Renal pelvis (tissue), 12 donors: ENCODE measurements at places on chromosomes 7 and 10.

DNA sequence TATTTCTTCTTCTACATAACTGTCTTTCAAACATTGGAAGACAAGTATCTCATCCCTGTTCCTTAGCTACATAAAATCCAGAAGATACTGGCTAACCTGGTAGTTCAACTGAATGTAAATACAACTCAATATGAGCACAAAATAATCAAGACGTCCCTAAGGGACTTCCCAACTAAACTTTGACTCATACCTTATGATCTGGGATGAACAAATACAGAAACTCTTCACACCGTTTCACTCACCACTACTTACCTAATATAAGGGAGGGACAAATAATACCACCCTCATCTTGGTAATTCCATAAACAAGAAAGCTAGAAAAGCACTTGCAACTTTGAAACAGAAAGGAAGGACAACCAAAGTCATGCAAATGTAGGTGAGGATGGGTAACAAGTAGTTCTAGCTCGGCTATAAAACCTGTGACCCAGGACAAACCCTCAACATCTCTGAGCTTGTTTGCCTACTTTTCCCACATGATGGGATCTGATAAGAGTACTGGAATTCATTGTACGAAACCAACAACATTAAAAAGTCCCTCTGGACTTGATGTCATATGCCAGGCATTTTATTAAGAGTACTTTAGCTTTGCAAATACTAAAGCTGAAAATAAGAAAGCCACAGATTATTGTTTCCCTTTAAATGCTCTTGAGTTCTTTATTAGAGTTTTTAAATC lies 121.9 kb downstream of the STRA8 start:
- DNase-seq: no peak

DNA sequence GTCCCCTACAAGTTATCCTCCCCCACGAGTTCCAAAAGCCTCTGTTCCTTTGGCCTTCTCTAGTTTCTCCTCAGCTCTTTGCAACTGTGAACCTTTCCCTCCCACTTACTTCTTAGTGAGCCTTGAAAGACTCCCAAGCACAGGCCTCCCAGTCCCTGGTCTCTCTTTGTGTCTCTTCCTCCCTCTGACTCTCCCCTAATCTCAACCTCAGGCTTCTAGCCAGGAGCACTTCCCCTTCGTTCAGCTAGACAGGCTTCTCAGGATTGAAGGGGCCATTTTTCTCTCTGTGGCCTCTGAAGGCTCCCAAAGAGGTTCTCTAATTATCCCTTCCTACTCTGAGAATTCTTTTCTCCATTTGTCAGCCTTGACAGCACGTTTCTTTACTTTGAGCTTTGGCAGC lies 50.2 kb upstream of the PHYHIPL start:
- no peak for DNase-seq

DNA sequence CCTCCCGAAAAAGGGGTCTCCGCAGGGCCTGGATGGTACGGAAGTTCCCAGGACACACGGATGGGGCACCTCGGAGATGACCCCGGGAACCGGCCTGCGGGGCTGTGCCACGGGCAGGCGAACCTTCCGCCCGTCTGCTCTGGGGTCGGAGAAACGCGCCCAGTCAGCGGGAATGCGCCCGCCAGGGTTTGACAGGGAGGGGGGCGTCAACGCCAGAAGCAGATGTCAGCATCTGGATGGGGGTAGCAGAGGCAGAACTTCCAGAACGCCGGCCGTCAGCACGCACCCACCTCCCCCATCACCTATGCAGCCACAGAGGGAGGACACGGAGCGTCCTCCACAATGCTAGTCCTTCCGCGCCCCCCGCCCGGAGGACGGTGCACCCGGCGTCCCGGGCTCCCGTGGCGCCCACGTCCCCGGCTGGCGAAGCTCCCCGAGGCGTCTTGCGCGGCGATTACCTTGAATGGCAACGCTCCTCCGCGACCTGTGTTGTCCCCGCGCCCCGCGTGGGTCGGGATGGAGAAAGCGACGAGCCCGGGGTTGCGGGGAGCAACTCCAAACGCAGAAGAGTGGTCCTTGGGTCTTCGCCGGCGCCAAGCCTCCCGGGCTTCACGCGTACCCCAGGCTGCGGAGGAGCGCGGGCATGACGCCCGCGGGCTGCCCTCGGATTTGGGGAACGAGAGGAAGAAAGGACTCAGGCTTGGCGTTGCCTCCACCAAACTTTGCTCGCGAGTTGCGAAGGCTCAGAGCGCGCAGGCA lies 561 bp downstream of the FGFR2 start:
- no peak for DNase-seq

DNA sequence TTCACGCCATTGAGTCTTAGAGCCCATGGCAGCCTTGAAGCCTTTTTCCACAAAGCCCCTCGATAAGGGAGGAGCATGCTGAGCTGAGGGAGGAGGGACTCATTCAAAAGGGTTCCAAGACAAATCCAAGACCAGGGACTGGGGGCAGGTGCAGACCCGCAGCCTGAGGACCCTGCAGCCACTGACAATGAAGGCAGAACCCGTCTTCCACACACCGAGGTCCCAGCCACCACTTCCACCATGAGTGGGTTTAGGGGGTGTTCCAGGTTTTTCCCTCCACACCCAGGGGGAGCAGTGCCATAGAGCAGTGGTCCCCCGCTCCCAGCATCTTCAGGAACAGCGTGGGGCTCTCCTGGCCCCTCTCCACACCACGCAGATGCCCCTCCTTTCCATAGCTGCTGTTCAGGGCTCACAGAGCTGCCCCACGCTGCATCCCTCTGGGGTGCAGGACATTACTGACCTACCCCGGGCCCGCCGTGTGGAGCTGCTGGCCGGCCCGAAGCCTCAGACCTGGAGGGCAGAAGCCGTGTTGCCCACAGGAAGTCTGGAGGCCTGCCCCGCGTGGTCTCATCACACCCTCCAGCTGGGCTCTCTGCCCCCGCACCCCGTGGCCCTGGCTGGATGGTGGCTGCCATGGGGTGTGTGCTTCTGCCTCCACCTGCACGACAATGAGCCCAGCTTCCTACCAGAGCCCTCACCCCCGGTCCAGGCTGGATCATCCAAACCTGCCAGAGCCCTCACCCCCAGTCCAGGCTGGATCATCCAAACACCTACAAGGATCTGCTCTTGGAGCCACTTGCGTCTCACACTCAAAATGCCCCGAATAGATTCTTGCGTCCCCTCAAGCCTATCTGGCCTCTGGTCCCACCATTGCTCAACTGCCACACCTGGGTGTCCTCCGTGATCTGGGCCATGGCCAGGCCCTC lies 220.0 kb upstream of the TCERG1L start:
- no peak for DNase-seq

- no peak for DNase-seq
These were observed 2.6 kb downstream of the ZC3HAV1 start for GRCh38 chr7:139106959-139107358.

DNA sequence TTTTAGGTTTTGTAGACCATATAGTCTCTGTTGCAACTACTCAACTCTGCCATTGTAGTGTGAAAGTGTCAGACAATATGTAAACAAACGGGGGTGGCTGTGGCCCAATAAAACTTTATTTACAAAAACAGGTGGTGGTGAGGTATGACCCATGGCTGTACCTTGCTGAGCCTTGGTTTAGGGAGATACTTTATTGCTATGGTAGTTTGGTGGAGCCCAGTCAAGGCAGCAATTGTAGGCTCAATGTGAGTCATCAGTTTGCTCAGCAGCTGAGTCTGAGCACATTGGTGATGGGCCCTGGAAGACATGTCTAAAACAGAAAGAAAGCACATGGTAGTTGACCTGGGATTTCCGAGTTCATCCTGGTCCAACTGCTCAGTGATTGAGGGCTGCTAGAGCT lies 242.5 kb downstream of the REEP3 start:
- DNase-seq: no peak

DNA sequence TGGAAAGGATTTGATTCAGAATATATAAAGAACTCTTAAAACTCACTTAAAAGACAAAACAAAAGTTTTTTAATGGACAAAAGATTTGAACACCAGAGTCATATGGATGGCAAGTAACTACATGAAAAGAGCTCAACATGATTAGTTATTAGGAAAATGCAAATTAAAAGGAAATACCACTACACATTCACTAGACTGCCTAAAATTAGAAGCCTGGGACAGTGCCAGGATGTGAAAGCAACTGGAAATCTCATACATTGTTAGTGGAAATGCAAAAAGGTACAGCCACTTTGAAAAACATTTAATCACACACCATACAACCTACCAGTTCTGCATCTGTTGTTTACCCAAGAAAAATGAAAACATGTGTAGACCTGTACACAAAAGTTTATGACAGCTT lies 48.8 kb downstream of the RALA start:
- DNase-seq: no peak

DNA sequence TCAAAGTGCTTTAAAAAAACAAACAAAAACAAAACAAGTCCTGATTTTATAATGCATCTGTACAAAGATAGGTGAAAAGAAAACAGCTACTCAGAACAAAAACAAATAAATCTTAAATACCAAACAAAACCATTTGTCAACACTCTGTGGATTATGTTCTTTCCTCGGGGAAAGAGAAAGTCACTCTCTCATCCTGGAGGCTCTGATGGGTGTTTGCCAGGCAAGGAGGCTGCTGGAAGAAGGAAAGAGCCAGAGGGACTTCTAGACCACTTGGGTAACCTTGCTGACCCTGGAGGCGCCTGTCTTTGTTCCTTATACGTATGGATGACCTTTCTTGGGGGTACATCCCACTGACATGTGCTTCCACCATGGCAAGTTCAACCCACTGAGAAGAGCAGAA lies 92.8 kb downstream of the ZRANB1 start:
- DNase-seq: no peak

GRCh38 chr10:95742485-95742884 lies 13.5 kb upstream of the ENTPD1 start:
- no peak for DNase-seq

- no peak for DNase-seq
These were observed 3.4 kb upstream of the ARHGAP22 start for GRCh38 chr10:48608279-48608681.

GRCh38 chr10:12590675-12591659 lies 241.6 kb downstream of the CAMK1D start:
- DNase-seq: no peak

- DNase-seq: no peak
These were observed 234.0 kb downstream of the TNS3 start for GRCh38 chr7:47347816-47348385.

GRCh38 chr7:10855583-10855982 lies 118.1 kb upstream of the PHF14 start:
- no peak for DNase-seq

- DNase-seq: no peak
These were observed 25.1 kb downstream of the SGCE start for GRCh38 chr7:94630855-94631254.

DNA sequence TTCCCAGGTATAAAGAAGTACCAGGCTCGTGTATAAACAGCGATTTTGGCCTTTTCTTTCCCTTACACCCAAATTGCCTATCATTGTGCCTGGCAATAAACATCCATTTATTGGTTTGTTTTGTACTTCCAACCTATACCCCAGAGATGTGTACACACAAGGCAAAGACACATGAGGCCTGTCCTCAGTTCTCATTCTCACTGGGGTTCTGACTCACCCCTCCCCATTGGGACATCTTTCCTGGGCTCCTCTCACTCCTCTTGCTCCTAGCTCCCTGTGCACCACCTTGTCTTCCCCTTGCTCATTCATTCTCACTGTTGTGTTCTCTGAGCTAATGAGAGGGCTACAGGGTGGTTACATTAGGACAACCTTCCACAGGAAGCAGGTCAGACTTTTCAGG lies 240.7 kb downstream of the ANK3 start:
- no peak for DNase-seq

GRCh38 chr10:129774082-129774735 lies 189.9 kb downstream of the EBF3 start:
- DNase-seq: no peak

DNA sequence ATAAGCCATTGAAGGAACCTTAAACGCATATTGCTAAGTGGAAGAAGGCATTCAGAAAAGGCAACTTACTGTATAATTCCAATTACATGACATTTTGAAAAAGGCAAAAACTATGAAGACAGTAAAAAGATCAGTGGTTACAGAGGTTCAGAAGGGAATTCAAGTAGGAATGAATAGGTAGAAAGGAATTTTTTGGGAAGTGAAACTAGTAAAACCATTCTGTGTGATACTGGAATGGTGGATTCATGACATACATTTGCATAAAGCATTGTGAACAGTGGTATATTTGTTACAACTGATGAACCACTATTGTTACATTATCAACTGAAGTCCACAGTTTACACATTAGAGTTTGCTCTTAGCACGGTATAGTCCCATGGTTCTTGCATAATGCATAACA lies 114.2 kb upstream of the GPR22 start:
- no peak for DNase-seq

DNA sequence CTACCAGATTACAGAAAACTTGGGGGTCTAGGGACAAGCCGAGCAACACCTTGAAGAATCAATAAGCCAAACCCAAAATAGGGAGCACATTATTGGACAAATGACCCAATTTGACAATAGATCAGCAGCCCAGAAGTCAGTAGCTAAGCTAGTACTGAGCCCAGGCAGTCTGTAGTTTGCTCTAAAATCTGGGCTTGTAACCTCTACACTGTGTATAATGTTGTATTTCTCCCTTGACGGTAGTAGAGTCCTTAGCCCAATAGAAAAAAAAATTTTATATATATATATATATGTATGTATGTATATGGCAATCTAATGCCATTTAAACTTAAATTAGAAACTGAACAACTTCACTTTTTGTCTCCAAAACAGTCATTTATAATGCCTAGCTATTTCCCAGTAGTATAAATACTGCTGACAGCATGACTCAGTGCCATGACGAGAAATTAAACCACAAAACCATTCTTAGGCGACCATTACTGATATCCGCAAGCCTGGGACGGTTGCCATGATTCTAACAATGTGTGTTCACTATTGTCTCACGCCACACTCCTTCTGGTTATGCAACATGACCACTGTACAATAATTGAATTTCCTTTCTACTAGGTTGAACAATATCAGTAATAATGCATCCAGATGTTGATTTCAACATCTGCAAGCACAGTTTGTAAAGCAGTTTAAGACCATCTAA lies 110.5 kb downstream of the IPMK start:
- DNase-seq: no peak

- no peak for DNase-seq
These were observed 54.5 kb upstream of the EMX2 start for GRCh38 chr10:117488004-117488403.

DNA sequence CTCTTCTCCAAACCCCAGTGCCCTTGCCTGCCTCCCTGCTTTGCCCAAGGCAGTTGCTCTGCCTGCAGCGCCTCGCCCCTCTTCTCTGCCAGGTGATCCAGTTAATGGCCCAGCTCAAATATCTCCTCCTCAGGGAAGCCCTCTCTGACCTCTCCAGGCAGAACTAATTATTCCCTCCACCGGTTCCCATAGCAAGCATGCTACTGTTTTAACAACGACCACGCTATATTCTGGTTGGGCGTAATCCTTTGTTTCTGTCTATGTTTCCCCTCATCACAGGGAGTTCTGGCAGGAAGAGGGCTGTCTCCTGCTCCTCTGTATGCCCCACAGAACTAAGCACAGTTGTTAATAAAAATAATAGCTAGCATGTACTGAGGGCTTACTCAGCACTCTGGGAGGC lies 36.8 kb upstream of the R3HCC1L start:
- peak; percentile 46 for DNase-seq
